ENCODE measurements at places on chromosomes 11 and 22. TPM values are rescaled to one million over a fixed set of nuclear protein-coding genes. Genes with fewer than 3 reads are reported as not detected.

The MOGAT2 gene
- total RNA-seq, result not detected

The MCHR1 gene
- not detected for total RNA-seq

DNA sequence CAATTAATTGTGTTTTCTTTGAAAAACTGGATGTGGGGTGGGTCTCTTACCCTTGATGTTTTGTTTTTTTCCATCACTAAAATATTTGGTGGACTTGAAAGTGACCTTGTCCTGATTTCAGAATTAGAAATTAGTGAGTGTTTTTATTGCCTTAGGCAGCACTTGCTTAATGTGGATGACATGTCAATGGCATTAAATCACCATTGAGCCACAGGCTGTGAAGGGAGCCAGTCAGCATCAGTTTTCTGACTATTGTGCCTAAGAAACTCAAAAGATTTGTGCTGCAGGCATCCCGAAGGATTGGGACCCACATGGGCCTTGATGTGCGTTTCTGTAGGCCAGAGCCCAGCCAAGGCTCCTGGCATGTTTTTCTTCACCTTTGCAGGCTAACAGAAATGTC lies 53.8 kb downstream of the SWAP70 start:
- DNase-seq, result no peak

GRCh38 chr11:12245091-12245490 lies 132.3 kb upstream of the PARVA start:
- DNase-seq, result no peak

DNA sequence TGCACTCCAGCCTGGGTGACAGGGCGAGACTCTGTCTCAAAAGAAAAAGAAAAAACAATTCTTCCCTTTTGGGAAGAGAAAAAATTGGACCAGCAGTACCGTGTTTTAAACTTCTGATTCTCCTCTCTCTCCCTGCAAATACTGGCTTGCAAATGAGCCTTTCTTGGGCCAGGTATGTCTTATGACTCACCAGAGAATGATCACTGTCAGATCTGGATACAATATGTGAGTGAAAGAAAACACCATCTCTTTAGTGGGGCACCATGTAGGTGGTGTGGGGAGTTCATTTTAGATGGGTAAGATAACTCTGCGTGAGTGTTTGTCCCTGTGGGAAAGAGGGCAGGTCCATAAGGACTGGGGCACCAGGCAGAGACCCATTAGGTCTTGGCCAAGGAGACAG lies 2.4 kb upstream of the SCGB2A2 start:
- DNase-seq, result no peak

The OMP gene
- not detected for total RNA-seq

The SLC6A5 gene
- total RNA-seq, result not detected

The EMID1 gene
- 0.14 TPM for total RNA-seq

DNA sequence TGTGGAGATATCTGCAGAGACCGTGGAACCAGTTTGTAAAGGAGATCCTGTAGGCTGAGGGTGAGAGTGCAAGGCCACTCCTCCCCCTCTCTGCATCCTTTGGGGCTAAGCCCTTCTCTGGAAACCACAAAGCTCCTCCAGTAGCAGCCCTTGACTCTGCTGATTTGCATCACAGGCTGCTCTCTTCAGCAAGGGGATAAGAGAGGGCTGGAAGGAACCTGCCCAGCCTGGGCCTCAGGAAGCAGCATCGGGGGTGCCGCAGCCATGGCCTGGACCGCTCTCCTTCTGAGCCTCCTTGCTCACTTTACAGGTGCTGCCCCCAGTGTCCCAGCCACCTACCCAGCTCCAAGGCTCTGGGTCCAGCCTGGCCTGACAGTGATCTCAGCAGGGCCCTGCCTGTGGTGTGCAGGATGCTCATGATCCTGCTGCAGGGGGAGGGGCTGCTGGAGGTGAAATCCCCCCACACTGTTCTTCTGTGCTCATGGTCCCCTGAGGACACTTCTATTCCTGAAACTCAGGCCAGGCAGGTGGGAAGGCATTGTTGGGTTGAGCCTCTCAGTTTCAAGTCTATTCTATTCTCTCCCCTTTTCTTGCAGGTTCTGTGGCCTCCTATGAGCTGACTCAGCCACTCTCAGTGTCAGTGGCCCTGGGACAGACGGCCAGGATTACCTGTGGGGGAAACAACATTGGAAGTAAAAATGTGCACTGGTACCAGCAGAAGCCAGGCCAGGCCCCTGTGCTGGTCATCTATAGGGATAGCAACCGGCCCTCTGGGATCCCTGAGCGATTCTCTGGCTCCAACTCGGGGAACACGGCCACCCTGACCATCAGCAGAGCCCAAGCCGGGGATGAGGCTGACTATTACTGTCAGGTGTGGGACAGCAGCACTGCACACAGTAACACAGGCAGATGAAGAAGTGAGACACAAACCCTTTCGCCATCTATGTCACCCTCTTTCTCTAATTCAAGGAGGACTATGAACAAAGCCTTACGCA lies 68.5 kb upstream of the IGLL5 start:
- DNase-seq, result peak; percentile 56

The RAG2 gene
- total RNA-seq, result not detected

DNA sequence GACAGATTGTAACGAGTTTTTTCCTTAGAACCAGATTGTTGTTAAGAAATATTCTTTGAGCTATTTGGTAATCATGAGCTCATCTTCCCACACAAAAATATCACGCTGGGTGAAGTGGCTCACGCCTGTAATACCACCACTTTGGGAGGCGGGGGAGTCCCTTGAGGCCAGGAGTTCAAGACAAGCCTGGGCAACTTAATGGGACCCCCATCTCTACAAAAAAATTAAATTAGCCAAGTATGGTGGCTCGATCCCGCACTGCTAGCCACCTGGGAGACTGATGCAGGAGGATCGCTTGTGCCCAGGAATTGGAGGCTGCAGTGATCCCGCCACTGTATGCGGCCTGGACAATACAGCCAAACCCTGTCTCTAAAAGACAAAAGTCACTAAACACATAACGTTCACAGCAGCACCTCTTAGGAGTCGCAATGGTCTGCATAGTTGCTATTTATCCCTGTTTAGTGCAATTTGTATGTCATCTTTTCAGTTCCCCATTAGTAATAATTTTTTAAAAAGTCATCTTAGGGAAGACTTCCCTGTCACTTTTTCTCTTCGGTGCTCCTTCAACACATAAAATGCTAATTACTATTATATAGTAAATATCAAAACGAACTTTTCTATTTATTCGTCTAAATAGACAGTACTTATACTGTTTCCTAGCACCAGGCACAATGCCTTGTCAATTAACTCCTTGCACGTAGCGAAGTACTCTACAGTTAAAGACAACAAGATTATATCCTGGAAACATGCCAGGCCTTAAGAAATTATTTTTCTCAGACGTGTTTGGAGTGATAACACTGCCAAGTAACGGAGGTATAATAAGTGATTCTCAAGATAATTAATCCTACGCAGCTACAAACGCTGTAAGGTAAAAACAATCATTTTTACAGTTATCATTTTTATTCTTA lies 1.1 kb downstream of the ST13 start:
- peak; percentile 52 for DNase-seq

- no peak for DNase-seq
Measured at GRCh38 chr11:61543606-61544306, 35.2 kb downstream of the LRRC10B start.

GRCh38 chr22:42931421-42932196 lies 74.5 kb upstream of the ARFGAP3 start:
- DNase-seq, result no peak

DNA sequence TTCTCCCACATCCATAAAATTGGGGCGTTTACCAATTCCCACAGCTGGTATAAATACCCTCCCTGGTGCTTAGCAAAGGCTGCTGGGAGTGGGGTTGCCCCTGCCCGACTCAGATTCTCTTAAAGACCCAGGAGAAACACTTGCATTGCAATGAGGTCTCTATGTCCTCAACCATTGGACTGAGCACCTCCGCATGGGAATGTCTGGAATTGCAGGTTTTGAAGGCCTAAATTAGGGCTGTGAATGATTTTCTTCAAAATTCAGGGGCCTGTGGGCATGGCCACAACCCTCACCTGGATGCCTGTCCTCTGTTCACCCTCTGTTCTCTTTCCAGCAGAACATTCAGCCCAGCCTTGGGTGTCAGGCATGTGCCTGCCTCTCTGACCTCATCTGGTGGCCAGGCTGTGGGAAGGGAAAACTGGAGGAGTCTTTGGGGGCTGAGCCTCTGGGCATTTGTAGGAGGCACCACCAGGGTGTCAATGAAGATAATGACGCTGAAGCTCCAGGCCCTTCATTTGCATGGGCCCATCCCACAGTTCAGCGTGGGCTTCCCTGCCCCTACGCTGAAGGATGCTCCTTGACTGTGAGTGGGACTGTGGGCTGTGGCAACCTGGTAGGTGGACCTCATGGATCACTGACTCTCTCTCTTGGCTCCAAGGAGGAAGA lies 52.7 kb upstream of the MYEOV start:
- DNase-seq, result no peak

GRCh38 chr11:6539748-6540268 lies 42.7 kb downstream of the DNHD1 start:
- DNase-seq, result no peak

- peak; percentile 92 for DNase-seq
Measured at GRCh38 chr11:128324531-128325141, 262.7 kb downstream of the ETS1 start.

GRCh38 chr11:35944503-35945136 lies 758 bp downstream of the LDLRAD3 start:
- DNase-seq, result no peak

The IRF7 gene
- total RNA-seq, result 37.5 TPM

The MOV10L1 gene
- total RNA-seq, result not detected

The C11orf87 gene
- total RNA-seq, result not detected

DNA sequence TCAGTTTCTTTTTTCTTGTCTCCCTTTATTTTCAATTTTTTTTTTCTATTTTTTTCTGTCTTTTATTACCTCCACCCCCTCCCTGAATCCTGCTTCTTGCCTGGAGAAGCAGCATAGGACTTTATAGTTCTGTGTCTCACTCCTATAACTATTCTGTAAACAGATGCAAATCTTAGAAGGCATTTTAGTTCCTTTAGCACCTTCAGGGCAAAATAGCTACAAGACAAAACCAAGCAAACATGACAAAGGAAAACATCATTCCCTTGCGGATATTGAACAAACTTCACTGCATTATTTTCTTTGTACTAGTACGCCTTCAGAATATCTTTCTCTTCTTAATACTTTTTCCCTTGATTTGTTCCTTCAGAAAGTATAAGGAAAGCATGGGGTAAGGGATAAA lies 446.2 kb upstream of the CHORDC1 start:
- DNase-seq, result no peak

- DNase-seq, result no peak
Measured at GRCh38 chr11:109695696-109696095, 273.7 kb downstream of the C11orf87 start.

The LRRC74B gene
- total RNA-seq, result not detected

The KCNE3 gene
- not detected for total RNA-seq

GRCh38 chr11:65645710-65646109 lies 7.8 kb downstream of the SIPA1 start:
- DNase-seq, result no peak

DNA sequence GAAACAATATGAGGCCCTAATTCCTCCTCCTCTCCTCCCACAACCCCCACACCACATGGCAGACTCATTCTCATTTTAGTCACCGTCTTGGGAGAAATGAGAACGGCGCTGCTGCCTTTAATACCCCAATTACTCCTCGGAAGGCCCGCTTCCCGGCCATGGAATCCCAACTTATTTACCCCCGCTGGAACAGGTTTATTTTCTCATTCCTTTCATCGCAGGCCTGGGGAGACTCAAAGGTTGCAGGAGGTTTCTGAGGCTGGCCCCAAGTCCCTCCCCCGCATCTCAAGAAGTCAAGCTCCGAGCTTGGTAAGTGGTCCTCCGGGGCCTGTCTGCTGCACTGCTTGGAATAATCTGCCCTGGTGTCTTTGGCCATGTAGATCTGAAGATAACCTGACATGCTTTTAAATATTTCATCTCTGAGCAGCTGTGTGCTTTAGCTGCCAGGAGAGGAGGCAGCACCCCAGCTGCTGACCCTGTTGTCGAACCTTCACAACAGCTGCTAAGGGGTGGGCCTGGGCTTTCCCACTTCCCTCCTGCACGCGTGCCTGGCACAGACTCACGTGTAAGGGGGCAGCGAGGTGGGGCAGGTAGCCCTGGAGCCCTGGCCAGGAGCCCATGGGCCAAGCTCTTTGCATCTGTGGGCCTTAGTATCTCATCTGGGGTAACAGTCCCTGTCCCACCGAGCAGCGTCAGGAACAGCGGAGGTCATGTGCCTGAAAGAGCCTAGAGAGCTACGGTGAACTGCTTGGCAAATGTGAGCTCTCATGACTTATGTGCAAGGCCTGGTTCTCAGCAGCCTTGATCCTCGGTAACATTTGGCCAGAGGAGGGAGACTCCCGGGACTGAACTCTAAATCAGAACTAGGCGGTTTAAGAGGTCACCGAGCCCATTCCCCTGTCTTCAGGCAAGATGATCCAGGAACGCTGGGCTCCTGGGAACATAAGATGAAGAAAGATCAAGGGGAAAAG lies 164.6 kb downstream of the ST3GAL4 start:
- DNase-seq, result no peak

DNA sequence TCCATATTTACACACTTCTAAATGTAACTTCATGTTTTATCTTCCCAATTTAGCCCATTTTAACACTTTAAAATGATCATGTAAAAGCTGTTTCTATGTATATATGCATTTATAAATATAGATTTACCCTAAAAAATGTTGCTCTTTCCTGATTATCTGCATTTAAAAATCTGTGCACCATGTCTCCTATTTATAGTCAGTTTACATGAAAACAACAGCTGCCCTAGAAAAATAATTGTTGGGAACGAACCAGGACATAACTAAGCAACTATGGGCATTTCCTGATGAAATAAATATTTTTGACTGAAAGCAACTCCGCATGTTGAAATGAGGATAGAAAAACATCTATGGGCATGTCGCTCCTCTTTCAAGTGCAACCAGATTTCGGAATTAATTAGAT lies 1368.2 kb downstream of the FAM181B start:
- DNase-seq, result no peak

- no peak for DNase-seq
Measured at GRCh38 chr11:122258446-122259194, 142.6 kb upstream of the BLID start.

The C11orf65 gene
- total RNA-seq, result 1.1 TPM

The TMPRSS5 gene
- 1.0 TPM for total RNA-seq

GRCh38 chr11:19258641-19259230 lies 18.0 kb upstream of the E2F8 start:
- no peak for DNase-seq

DNA sequence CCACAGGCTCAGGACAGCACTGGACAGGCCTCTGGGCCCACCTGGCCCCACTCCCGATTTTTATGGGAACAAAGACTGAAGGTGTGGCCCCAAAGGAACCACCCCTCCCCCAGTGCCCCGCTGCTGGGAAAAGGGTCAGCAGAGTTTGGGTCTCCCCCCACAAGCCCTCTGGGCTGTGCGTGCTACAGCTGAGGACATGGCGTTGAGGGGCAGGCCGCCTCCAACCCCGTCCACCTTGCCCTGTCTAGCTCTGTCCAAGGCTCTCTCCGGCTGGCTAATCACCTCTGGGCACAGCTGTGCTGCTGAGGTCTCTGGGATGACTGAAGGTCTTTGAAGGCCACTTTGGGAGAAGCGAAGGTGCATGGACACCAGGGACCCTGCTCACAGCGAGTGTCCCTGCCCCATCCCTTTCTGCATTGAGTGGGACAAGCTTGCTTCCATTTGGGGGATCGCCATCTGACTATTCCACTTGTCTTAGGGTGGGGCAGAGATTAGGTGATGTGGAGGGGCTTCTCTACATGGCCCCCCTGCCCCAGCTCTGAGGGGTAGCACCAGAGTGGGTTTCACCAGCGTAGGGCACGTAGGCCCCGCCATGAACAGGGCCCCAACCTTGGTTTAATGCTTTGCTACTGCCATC lies 6.5 kb downstream of the ASCL2 start:
- DNase-seq, result no peak

The P2RX6 gene
- total RNA-seq, result 0.25 TPM

Measured in activated CD8-positive, alpha-beta T cell treated with anti-CD3 and anti-CD28 coated beads for 36 hours (primary cell).